Muscle of arm (tissue), 14 donors: ENCODE measurements at places on chromosomes 5 and 9.

- no peak for DNase-seq
Observed at GRCh38 chr5:130874861-130875417, 290.1 kb downstream of the HINT1 start.

GRCh38 chr9:136609838-136610311 lies 52.8 kb upstream of the EGFL7 start:
- DNase-seq: no peak

- no peak for DNase-seq
Observed at GRCh38 chr9:131754846-131755245, 15.0 kb upstream of the RAPGEF1 start.

GRCh38 chr5:56317923-56318561 lies 84.9 kb upstream of the ANKRD55 start:
- no peak for DNase-seq

DNA sequence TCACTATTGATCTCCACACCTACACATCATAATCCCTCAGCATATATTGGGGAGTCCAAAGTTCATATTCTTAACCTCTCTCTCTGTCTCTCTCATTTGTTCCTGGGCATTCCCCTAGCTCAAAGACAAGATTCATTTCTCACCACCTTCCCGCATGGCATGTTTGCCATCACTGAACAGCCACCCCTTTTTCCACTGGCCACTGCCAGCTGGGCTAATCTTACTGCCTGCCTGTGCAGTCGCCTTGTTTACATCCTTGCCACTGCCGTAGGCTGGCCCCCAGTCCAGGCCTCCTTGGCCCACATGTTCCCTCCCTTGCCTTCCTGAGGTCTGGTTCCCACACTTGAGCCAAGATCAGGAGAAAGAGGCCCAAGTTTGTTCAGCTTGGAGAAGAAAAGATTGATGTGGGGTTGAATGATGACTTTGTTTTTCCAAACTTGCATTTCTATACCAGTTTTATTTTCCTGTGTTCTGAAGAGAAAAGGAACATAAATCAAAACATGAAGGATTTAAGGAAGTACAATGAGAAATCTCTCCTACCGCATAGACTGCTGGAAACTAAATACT lies 80.2 kb downstream of the PLAC8L1 start:
- DNase-seq: no peak
